NCI-H748 treated with DMSO at 0.1 percent for 48 hours (cell line): ENCODE measurements at places on chromosomes 11 and 22.
A peak's percentile ranks its signal among the peaks of the same experiment; 100 is the strongest.

GRCh38 chr11:96136613-96137298 is 206.2 kb downstream of the MAML2 start:
- no peak for DNase-seq

DNA sequence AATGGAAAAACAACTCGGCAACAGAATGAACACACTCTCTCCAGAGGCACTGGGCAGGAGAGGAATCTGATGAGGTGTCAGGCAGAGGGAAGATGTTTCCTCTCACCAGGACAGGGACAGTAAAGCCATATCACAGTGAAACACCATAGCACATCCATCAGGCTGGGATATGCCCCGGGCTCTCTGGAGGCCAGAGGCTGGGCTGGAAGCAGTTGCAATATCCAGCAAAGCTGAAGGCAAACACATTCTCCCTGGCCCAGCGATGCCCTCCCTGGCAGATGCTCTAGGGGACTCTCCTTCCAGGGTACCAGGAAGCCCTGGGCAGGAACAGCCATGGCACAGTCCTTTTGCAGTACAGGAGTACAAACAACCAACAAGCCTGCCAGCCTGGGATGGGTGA is 11.1 kb downstream of the RSPH14 start:
- DNase-seq, result no peak

- DNase-seq, result no peak
Measured at GRCh38 chr22:34080433-34080832, 160.2 kb upstream of the LARGE1 start.

- no peak for DNase-seq
Measured at GRCh38 chr22:44218071-44218470, 37.3 kb downstream of the PARVG start.

GRCh38 chr11:10902301-10903063 is 44.6 kb upstream of the ZBED5 start:
- peak; percentile 2 for DNase-seq

GRCh38 chr22:28435140-28435768 is 244.4 kb downstream of the TTC28 start:
- no peak for DNase-seq

- DNase-seq, result no peak
Measured at GRCh38 chr11:95999711-96000406, 76.0 kb upstream of the MTMR2 start.

GRCh38 chr11:124943254-124943616 is 7.4 kb upstream of the HEPACAM start:
- DNase-seq, result no peak

DNA sequence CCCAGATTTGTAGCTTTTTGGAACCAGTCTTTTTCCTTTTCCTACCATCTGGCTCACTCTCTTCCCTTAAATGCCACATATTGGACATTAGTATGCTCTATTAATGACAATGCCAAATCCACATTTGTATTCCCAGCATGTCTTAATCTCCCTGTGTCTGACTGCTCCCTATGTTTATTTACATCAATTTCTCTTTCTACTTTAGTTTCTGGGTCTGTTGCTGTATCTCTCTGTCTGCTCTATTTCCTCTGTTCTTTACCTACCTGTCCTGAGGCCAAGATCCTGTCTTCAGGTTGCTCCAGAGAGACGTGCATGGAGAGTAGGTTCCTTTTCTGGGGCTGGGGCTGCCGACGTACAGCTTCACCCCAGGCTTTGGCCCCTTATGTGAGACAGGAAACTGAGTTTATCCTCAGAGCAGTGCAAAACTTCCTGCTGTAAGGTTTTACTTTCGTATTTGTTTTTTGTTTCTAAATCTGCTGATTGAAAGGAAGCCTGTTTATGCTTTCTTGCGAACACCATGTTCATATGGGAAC is 25.6 kb downstream of the OR2AG2 start:
- DNase-seq, result no peak

- no peak for DNase-seq
Measured at GRCh38 chr22:48366056-48366455, 1461.6 kb downstream of the BRD1 start.

DNA sequence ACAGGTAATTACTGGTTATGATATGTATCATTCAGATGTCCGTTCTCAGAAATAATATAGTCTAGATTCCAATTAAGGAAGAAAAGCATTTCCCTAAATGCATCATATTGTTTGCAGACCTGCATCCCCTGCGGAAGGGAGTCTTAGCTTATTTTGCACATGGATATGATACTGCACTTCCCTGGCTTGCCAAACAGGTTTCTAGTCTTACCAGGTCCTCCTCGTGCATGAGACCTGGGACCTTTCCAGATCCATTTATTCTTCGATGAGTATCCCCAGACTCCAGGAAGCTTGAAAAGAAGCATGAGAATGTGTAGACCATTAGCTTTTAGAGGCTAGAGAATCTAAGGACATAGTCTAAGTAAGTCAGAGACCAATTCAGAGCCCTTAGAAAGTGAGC is 30.6 kb downstream of the CYB5R2 start:
- no peak for DNase-seq

- DNase-seq, result no peak
Measured at GRCh38 chr22:28893810-28894209, 10.4 kb downstream of the ZNRF3 start.

DNA sequence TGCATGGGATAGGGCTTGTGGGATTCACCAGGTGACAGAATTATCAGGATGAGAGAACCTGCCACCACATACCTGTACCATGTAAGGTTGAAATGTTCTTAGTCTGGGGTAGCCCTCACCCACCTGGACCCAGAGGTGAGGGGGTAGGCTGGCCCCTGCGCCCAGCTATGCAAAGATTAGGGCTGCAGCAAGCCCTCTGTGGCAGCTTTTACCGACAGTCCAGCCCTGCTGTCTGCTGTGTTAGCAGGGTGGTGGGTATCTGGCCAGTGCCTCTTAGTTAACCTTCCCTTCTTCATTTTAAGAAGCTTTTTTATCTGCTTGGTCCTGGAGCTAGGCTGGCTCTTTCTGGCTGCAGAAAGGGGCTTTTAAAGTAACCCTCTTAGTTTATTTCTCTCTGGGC is 13.9 kb downstream of the INSC start:
- DNase-seq, result no peak

DNA sequence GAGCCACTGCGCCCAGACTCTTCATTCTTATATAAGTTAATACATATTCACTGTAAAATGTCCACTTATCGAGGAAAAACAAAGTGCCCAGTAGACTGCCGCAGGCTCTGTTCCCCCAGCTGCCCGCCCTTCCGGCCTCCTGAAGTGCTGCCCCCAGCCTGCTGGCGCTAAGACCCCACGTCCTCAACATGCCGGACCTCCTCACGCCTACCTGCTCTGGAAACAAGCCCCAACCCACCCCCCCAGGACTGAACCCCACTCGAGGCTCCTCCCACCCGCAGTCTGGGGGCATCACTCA is 1.1 kb downstream of the GATD1 start:
- no peak for DNase-seq

- no peak for DNase-seq
Measured at GRCh38 chr11:1943576-1943975, 3.6 kb upstream of the MRPL23 start.

DNA sequence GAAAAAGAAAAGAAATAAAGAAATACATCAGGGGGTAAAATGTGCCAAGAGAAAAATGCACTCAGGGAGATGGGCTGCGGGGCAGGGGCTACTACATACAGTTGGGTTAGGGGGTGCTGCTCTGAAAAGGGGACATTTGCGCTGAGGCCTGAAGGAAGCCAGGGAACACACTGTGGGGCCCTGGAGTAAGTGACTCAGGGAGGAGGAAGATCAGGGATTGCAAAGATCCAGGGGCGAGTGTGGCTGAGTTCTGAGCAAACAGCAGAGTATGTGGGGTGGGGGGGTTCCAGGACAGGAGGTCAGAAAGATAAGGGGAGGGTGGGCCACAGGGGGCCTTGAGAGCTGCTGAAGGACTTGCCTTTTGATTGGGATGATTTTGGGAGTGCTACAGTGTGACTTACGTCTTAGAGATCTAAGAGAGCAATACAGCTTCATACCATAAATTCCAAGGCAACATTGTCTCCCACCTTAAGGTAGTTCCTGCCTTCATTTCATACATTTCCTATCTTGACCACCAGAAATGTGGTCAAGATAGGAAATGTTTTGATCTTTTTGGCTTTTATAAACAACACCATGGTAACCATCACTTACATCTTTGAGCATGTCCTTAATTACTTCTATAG is 5.8 kb downstream of the A4GALT start:
- no peak for DNase-seq

DNA sequence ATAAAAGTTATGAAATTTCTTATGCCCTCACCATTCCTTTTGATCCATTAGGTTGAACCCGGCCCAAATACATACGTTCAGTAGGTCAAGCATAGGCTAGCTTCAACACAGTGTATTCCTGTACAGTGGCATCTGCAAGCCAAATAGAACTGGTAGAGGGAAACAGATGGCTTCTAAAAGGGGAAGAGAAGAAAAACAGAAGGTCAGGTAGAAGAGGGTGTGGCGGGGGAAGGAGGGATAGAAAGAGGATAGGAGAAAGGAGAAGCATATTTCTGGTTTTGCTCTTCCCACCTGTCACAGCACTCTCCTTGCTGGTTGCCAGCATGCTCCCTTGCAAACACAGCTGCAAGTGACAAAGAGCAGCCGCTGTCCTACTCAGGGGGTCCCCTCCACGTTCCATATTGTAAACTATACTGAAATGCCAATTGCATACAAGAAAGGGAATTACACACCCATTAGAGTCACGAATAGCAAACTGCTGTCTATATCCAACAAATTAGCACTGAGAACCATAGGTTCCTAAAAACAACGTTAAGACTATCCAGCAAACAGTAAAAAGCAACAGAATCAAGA is 71.8 kb downstream of the PHF21A start:
- DNase-seq, result no peak

GRCh38 chr11:45847911-45848316 is 639 bp downstream of the CRY2 start:
- peak; percentile 36 for DNase-seq

- no peak for DNase-seq
Measured at GRCh38 chr11:109998921-109999320, 94.3 kb upstream of the ZC3H12C start.

DNA sequence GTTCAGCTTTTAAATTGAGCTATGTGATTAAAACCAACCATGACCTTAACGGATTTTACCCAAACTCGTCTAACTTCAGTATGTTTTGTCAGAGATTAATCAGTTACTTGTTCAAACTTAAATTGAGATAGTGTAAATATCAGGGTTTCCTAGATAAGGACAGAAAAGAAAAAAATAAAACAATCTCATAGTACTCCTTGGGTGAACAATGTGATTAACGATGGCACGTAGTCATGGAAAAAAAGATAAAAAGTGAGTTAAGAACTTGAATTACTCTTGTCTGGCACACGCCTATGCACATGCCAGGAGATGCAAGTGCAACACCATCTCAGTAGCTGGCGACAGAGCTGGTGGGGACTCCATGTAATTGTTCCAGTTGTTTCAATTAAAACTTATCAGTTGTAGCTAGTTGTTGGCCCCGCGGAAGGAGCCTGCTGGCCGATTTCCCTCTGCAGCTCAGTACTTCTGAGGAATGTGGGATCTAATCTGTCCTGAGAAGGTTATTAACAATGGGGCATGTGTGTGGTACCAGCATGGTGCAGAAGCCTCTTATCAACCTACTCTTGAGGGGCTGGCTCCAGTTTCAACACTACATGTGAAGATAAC is 3.0 kb downstream of the RASSF10 start:
- no peak for DNase-seq

GRCh38 chr22:19875061-19875530 is 20.4 kb upstream of the GNB1L start:
- no peak for DNase-seq

DNA sequence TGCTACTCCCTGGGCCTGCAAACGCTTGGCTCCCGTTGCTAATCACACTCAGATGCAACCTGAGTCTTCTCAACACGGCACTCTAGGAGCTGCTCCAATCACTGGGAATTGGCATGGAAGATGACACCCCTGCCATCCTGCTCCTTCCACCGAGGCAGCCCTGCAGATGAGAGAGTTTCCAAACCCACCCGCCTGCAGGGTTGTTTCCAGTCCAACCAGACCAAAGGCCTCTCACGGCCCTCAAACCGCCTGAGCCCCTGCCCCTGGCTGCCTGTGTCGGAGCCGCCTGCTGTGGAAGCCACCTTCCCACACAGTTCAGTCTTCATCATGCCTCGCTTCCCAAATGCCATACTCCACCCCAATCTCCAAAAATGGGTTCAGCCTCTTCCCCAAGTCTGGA is 36.8 kb upstream of the TP53I11 start:
- DNase-seq, result no peak

GRCh38 chr11:103546236-103546635 is 437.0 kb downstream of the DYNC2H1 start:
- DNase-seq, result peak; percentile 31

DNA sequence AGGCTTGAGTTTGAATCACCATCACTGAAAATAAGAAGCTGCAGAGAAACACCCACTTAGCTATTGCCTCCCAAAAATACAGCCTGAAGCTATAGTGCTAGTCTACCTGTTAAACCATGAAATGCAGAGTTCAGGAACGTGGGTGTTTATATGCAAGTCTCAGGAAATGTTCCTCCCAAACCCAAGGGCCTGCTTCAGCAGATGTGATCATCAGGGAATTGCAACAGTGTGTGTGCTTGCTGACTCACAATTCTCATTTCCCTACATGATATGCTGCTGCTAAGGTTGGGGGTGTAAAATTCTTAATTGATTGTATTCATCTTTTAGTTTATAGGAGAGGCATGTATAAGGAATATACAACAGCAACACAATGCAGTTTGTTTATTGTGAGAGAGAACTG is 49.6 kb downstream of the NUP98 start:
- DNase-seq, result no peak

GRCh38 chr11:113505541-113506375 is 30.6 kb upstream of the DRD2 start:
- no peak for DNase-seq

- DNase-seq, result no peak
Measured at GRCh38 chr11:79427611-79428327, 13.1 kb downstream of the TENM4 start.

DNA sequence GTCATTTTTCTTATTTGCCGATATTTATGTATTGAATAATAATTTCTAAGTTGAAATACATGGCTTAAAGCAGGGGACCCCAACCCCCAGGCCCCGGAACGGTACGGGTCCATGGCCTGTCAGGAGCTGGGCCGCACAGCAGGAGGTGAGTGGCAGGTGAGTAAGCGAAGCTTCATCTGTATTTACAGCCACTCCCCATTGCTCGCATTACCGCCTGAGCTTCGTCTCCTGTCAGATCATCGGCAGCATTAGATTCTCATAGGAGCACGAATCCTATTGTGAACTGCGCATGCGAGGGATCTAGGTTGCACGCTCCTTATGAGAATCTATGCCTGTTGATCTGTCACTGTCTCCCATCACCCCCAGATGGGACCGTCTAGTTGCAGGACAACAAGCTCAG is 4.5 kb downstream of the ZMAT5 start:
- DNase-seq, result peak; percentile 30

DNA sequence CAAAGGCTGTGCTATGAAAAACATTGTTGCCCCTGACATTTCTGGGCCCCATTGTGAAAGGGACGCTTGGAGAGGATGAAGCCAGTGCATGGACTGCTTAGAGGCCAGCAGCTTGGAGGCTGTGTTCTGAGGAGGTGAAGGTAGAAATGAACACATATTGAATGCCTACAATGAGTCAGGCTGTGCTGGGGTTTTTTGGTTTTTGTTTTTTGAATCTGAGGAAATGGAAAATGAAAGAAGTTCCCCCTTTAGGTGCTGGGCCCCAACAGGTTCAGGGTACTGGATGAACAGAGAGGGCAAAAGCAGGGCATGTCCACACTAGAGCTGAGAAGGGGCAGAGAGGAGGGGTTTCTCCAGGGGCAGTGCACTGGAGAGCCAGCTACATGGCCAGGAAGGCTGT is 166.1 kb upstream of the API5 start:
- DNase-seq, result no peak
